ENCODE measurements at places on chromosomes 4 and X.

GRCh38 chr4:94610145-94610544 is 147.6 kb upstream of the BMPR1B start:
- DNase-seq, result no peak

GRCh38 chr4:186500721-186501304 is 54.6 kb downstream of the MTNR1A start:
- no peak for DNase-seq

DNA sequence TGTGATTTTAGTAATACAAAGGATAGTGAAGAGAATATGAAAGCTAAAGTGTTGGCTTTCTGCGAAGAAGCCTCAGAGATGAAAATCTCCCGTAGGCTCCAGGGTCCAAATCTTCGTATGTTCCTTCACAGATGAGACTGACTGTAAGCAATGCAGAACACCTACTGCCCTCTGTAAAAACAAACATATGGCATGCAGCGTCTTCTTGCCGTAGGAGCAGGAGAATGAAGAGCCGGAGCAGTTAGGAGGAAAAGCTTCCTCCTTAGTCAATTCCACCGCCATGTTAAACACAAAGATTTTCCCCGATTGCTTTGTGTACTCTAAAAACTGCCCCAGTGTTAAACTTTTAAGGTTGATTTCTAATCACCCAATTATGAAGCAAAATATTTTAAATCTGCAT is 22.5 kb downstream of the RWDD4 start:
- DNase-seq, result no peak

GRCh38 chr4:25915353-25915705 is 1.3 kb downstream of the SMIM20 start:
- DNase-seq, result peak; percentile 41

DNA sequence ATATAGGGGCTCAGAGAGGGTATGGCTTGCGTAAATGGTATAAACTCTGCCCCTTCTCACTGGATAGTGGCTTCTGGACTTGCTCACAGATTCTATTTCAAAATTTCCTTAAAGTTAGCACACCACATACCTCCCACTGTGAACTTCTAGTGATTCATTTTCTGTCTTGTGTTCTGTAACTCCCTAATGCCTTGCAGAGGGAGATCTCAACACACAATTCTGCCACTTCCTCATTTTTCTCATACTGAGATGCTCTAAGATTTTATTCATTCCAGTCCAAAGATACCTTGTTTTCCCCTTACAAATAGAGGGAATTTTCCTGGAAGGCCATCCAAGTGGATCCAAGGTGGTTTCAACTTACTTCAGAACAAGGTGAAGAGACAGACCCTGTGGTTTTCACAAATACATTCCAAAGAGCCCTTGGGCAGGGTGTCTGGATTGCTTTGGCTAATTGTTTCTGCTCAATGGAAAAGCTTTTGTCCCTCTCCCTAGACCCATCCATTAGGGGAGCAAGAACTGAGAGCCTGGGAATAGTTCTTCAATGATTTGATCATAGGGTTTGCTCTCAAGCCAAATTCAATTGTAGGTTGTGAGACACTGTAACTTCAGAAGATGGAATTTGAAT is 52.1 kb upstream of the CAPN6 start:
- DNase-seq, result no peak

DNA sequence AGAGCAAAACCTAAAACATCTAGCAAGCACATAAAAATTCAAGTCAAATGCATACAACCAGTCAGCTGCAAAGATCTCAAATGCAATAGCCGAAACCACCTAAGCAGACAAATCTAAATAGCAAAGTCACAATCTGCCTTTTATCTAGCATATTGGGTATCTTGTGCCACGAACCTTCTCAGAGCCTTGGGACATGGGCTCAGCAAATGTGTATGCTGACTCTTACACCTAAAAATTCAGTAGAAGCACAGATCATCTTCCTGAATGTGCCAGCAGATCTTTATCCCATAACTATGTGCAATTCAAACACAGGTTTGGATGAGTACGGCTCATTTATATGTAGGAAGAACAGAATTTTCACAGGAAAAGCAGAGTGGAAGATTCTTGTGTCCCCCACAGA is 492.1 kb downstream of the INPP4B start:
- no peak for DNase-seq

DNA sequence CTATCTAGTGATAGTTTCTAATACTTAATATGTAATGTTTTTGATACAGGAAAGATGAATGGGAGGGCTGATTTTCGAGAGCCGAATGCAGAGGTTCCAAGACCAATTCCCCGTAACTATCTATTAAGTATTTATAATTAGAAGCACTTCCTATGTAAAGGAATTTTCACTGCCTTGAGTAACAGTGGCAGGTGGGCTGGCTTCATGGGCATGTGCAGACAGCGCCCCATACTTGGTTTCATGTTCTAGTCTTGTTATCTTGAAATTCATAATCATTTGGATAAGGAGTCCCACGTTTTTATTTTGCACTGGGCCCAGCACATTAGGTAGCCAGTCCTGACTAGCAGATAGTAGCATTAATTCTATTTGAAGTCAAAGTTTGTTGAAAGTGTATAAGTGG is 1.7 kb downstream of the OCIAD1 start:
- no peak for DNase-seq

- no peak for DNase-seq
These were observed 2504.3 kb downstream of the ARAP2 start for GRCh38 chr4:33739884-33740632.

DNA sequence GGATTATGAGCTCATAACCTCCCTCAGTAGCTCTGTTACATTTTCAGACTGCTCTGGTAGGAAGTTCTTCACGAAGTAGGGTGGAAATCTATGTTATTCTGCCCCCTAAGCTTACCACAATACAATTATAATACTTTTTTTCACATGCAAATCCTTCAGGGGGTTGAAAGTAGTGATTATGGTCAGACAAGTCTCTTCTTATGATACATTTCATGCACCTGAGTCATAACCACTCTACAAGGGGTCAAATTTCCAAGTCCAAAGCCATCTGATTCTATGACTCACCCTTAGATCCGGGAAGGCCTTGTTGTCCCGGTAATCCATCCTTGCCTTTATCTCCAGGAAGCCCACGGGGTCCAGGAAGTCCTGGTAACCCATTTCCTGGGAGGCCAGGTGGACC is 95.2 kb downstream of the ATG4A start:
- DNase-seq, result no peak

GRCh38 chrX:85004255-85004654 is 578 bp downstream of the APOOL start:
- no peak for DNase-seq

GRCh38 chrX:129845616-129846190 is 2.0 kb upstream of the ZDHHC9 start:
- DNase-seq, result no peak

DNA sequence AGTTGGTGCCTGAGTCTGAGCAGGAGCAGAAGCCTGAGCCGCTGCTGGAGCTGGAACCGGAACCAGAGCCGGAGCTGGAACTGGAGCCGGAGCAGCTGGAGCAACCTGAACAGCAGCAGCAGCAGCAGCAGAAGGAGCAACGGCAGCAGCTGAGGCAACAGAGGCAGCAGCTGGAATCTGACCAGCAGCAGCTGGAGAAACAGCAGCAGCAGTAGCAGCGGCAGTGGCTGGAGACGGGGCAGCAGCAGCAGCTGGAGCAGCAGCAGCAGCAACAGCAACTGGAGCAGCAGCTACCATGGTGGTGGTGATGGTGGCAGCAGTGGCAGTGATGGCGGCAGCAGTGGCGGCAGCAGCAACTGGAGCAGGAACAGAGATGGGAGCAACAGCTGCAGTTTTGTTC is 61.5 kb downstream of the AMOT start:
- no peak for DNase-seq

DNA sequence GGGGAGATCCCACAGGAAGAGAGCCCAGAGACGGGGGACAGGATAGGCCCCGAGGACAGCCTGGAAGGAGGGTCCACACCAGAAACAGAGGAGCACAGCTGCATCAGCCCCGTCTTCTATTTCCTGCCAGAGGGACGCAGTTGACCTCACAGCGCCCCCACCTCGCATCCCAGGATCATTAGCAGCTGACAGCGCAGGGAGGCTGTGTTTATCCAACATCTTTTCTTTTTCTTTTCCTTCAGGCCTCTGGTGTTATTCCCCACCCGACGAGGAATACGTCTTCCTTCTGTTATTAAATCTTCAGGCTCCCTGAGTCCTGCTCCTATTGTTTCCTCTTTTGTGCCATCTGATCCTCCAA is 75.4 kb downstream of the DCHS2 start:
- peak; percentile 31 for DNase-seq

Measured in BE2C (cell line).